ENCODE measurements at places on chromosomes 1 and 21.

DNA sequence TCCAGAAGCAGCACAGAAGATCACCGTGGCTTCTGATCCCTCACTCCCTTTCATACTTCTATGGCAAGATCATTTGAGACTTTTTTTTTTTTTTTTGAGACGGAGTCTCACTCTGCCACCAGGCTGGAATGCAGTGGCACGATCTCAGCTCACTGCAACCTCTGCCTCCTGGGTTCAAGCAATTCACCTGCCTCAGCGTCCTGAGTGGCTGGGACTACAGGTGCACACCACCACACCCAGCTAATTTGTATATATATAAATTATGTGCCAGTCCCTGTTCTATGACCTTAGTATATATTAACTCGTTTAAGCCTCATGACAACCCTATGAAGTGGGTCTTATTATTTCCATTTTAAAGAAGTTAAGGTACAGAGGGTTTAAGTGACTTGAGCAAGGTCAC is 298.5 kb downstream of the VAV3 start:
- H3K4me3 ChIP-seq = peak overlapping the region; percentile 75
- no peaks in the 10 kb centered on the region for H3K27me3 ChIP-seq
- H3K27ac ChIP-seq = no peak overlapping the region
- no peak for DNase-seq

DNA sequence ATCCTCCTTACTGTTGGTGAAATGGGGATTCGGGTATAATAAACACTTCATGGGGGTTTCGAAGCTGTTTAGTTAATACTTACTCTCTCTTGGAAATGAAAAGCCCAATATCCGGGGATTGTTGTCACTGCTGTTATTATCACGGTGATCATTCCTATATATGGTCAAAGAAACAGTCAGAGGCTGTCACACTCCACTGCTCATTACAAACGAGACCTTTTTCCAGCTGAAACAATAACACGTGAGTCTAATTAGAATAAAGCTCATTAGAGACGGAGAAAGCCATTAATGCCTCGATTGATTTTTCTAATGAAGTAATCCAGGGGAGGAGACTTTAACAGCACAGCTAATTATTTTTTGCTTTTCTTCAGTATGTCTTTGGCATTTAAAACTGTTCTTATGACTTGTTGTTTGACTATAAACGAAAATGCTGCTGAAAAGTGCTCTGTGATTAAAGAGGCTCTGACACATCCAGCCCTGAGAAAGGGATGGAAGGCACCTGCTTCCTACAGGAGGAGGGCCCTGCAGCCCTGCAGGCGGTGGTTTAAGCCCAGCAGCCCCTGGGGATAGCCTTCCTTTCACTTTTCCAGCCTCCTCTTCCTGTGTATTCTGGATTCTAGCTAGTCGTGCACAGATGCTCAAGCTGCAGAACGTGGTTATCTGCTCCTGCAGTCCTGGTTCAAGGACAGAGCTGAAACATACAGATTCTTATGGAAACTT is 143.6 kb downstream of the EDEM3 start:
- H3K27me3 ChIP-seq = peaks cover 3% of the 10 kb centered on the region
- no peak overlapping the region for H3K4me3 ChIP-seq
- no peak for DNase-seq

DNA sequence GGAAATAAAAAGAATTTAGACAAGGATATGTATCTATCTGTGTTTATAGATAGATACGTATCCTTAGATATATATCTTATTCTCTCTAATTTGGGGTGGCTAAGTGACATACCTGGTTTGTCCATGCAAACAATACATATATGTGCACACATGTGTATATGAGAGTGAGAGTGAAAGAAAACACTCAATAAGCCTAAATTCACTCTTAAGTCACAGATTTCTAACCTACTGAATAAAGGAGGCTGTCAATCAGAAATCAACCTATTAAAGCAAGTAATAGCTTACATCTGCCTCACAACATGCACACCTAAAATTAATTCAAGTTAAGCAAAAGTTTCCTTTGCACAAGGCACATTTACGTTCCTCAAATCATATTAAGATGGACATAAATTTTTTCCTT is 106.9 kb upstream of the LBR start:
- H3K27me3 ChIP-seq = no peaks in the 10 kb centered on the region
- H3K36me3 ChIP-seq = no peaks in the 10 kb centered on the region
- DNase-seq = no peak
- H3K4me3 ChIP-seq = no peak overlapping the region

DNA sequence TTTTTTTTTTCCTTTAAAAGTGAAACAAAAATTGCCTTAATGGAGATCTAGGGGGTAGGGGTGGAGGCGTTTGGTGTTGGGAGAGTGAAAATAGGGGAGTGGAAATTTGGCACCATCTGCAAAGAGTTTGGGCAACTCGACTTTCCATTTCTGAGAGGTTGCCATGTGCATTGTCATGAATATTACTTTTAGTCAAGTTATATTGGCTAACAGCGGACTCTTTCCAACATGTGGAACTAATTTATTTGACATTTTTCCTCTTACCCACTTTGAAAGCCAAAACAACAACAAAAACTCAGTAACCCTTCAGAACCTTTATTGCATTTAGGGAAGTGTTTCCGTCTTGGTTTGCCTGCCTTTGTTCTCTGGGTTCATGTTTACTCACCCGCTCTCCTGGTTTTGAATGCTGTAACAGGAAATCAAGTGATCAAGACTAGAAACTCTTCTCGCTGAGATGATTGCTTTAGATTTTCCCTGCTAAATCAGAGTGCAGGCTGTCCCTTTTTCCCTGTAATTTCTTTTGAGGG is 70.4 kb downstream of the CACHD1 start:
- no peak overlapping the region for H3K4me3 ChIP-seq
- no peak for DNase-seq
- peaks cover 60% of the 10 kb centered on the region for H3K4me1 ChIP-seq
- H3K36me3 ChIP-seq = no peaks in the 10 kb centered on the region

GRCh38 chr1:19903621-19904020 is 19.8 kb downstream of the PLA2G2E start:
- DNase-seq = no peak
- no peak overlapping the region for H3K27ac ChIP-seq
- peaks cover 16% of the 10 kb centered on the region for H3K36me3 ChIP-seq
- H3K27me3 ChIP-seq = no peaks in the 10 kb centered on the region
- no peaks in the 10 kb centered on the region for H3K4me1 ChIP-seq

- H3K4me3 ChIP-seq = no peak overlapping the region
- H3K27ac ChIP-seq = no peak overlapping the region
- peaks cover 3% of the 10 kb centered on the region for H3K36me3 ChIP-seq
- DNase-seq = no peak
These were observed 9.2 kb upstream of the SLC45A3 start for GRCh38 chr1:205689479-205689878.

GRCh38 chr1:201517631-201518030 is 10.7 kb upstream of the CSRP1 start:
- no peak overlapping the region for H3K4me3 ChIP-seq
- no peak for DNase-seq
- H3K27me3 ChIP-seq = no peaks in the 10 kb centered on the region
- H3K27ac ChIP-seq = no peak overlapping the region

DNA sequence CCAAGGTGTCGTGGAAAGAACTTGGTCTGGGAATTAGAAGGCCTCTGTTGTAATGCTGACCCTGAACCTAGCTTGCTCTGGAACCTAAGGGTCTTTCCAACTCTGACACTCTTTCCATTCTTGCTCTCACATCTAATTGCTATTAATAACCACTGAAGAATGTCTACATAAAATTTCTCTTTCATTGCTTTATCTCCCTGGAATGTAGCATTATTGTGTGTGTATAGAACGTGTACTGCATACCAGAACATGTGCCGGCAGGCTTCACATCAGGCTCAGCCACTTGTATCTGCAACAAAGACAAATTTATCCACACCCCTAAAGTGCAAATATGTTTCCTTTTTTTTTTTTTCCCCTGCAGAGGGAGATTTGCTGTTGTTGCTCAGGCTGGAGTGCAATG is 13.9 kb upstream of the LAX1 start:
- H3K36me3 ChIP-seq = peaks cover 4% of the 10 kb centered on the region
- no peak overlapping the region for H3K4me3 ChIP-seq
- DNase-seq = no peak
- H3K27me3 ChIP-seq = peaks cover 2% of the 10 kb centered on the region

DNA sequence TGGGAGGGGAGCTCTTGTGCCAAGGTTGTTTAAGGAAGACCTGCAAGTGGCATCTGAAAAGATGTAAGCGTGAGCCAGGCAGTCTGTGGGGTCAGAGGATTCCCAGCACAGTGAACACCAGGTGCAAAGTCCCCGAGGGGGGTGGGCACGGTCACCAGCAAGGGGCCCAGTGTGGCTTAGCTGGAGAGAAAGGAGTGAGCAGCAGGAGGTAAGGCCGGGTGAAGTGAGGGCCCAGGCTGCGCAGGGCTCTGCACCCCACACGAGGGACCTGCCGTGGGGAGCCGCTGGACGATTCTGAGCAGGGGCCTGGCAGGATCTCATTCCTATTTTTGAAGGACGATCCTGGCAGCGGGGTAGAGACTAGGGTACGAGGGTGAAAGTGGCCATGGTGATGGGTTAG is 4.1 kb downstream of the DDOST start:
- peaks cover 2% of the 10 kb centered on the region for H3K27me3 ChIP-seq
- no peak overlapping the region for H3K4me3 ChIP-seq
- no peak overlapping the region for H3K27ac ChIP-seq
- peaks cover 18% of the 10 kb centered on the region for H3K4me1 ChIP-seq
- H3K36me3 ChIP-seq = peaks cover 41% of the 10 kb centered on the region

GRCh38 chr21:19603011-19603593 is 1199.5 kb upstream of the TMPRSS15 start:
- H3K27ac ChIP-seq = no peak overlapping the region
- no peaks in the 10 kb centered on the region for H3K27me3 ChIP-seq
- H3K36me3 ChIP-seq = no peaks in the 10 kb centered on the region
- no peaks in the 10 kb centered on the region for H3K4me1 ChIP-seq
- no peak for DNase-seq

DNA sequence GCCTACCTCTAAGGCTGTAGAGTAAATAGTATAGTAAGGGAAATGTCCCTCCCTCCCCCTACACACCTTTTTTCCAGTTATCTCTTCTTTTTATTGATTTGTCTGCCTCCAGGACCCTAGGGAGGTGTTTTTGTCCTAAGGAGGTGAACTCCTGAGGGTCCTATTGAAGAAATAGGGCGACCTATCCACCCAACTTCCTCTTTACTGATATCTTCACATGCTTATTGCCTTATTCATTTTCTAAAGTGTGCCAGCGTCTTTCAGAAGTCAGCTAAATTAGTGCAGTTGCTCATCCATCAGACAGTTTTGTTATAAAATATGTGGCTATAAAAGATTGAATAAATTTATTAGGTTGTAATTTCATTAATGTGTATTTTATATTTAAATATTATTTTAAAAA is 5.9 kb downstream of the BACH1 start:
- H3K36me3 ChIP-seq = no peaks in the 10 kb centered on the region
- H3K4me3 ChIP-seq = no peak overlapping the region
- H3K27ac ChIP-seq = no peak overlapping the region
- peaks cover 33% of the 10 kb centered on the region for H3K4me1 ChIP-seq
- peaks cover 3% of the 10 kb centered on the region for H3K27me3 ChIP-seq
- no peak for DNase-seq

DNA sequence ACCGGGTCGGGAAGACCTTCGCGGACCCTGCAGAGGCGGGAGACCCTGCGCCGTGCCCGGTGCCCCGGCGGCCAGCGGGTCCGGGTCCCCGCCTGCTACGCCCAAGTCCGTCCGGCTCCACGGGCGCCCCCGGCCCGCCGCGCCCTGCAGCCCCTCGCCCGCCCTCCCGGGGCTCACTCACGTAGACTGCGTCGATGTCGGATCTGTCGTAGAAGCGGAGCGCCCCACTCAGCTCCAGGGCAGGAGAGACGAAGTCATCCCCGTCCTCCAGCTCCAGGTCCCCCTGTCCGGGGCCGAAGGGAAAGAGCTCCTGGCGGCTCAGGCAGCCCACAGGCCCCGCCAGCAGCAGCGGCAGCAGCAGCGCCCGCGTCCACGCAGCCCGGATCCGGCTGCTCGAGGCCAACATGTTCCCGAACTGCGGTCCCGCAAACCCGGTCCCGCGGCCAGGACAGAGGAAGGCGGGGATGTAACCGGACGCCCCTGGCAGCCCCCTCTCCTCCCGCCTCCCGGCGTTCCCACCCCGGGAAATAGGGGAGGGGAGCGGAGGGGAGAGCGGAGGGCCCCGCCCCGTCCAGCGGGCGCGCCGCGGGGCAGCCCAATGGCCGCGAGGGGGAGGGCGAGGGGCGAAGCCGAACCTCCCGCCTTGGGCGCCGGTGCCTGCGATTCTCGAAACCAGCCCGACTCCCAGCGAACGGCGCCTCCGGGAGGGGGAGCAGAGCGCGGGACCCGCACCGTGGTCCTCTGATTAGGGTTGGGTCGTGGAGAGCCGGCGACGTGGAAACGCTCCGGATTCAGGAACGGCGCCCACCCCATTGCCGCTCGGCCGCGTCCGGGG is at the start of gene NID1:
NID1 (minus strand) TSS at position 417 of the 835 bp plus-strand sequence; CDS start at position 406, 11 bp downstream.
- peaks cover 9% of the 10 kb centered on the region for H3K27me3 ChIP-seq
- peak within 1 kb of the TSS; percentile 88 for H3K4me3 ChIP-seq
- H3K36me3 ChIP-seq = peaks cover 12% of the 10 kb centered on the region

GRCh38 chr1:212958175-212958574 is 7.8 kb downstream of the VASH2 start:
- DNase-seq = peak; percentile 14
- H3K27me3 ChIP-seq = peaks cover 8% of the 10 kb centered on the region
- no peak overlapping the region for H3K4me3 ChIP-seq
- H3K27ac ChIP-seq = no peak overlapping the region
- peaks cover 21% of the 10 kb centered on the region for H3K4me1 ChIP-seq

- DNase-seq = no peak
- no peaks in the 10 kb centered on the region for H3K36me3 ChIP-seq
- no peak overlapping the region for H3K4me3 ChIP-seq
- H3K27ac ChIP-seq = no peak overlapping the region
- peaks cover 11% of the 10 kb centered on the region for H3K27me3 ChIP-seq
- H3K4me1 ChIP-seq = peaks cover 2% of the 10 kb centered on the region
These were observed 2.6 kb downstream of the SYPL2 start for GRCh38 chr1:109468903-109469302.

DNA sequence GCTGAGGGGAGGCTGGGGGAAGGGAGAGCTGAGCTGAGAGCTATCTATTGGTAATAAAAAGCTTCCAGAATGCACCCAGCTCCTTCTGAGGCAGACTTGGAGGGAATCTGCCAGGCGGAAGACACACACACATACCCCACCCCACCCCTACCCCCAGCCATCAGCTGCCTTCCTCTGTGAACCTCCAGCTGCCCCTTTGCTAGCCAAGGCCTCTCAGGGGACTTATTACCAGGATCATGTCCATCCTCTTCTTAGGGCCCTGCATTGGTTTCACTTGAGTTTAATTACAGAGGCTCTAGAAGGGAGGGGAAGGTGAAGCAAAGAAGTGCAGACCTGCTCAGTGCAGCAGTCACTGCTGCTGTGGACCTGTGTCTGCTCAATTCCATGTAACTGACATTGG is 156.4 kb downstream of the OMA1 start:
- H3K36me3 ChIP-seq = no peaks in the 10 kb centered on the region
- H3K4me1 ChIP-seq = peaks cover 2% of the 10 kb centered on the region
- H3K4me3 ChIP-seq = no peak overlapping the region

All from endothelial cell (in vitro differentiated cells).